ENCODE measurements at places on chromosomes 2 and 18.
A peak's percentile ranks its signal among the peaks of the same experiment; 100 is the strongest.

DNA sequence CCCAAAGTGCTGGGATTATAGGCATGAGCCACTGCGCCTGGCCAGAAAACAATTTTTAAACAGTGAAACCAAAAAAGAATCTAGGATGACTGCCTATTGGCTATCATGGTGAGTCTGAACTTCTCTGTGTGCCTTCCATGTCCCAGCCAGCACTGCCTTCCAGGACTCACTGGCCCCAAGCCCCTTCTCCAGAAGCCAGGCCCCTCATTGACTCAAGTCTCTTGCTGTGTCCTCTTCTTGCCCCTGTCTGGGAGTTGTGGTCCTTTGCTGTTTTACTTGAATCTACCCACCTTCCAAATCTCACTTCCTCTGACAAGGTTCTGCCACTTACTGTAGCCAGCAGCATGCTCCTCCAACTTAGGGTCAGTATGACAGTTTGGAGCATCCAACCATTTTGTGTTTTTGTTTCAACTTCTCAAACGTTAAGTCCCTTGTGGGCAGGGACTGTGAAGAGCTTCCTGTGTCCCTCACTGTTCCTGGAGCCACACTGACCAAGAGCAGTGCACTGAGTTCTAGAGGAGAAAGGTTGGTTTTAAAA is 41.7 kb downstream of the ST3GAL5 start:
- DNase-seq, result no peak

DNA sequence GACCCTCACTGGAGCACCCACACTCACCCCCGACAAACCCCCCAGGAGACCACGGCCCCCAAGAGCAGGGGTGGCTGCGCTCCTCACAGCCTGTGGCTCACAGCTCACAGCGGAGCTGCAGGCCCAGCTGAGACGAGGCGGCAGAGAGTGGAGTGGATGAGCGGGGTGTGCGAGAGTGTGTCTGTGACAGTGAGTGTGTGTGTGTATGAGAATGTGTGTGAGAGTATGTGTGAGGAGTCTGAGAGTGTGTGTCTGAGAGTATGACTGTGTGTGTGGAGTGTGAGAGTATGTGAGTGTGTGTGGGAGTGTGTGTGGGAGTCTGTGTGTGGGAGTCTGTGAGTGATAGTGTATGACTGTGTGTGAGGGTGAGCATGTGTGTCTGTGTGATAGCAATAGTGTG is 55.3 kb upstream of the ID2 start:
- DNase-seq, result no peak

DNA sequence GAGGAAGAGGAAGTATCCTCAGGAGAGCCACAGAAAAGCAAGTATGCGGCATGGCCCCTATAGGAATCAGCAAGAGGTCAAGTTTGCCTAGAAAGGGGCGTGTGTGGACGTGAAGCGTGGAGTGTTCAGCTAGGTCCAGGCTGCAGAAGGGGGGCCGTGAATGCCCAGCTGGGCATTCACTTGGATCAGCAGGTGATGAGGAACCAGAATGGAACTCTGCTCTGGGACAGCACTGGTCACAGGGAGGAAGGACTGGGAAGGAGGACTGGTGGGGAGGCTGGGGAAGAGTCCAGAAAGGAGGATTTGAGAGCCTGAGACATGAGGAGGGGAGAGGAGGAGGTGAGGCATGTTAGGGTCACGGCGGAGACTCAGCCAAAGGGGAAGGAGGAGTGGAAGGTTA is 19.8 kb downstream of the STAT1 start:
- no peak for DNase-seq

DNA sequence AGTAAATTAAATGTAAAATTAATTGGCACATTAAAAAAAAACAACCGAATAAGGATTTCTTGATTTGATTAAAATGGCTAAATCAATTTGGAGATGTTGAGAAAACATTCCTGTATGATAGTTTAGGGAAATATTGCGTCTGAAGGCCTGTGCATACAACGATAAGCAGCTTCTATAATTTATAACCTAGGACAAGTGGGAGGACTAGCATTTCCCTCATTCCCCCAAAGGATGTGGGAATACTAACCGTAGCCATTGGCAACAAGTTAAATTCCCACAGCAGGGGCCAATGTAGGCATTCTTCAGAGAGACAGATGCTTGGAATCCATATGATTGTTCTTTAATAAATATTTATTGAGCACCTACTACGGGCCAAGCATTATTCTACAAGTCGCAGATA is 134.5 kb downstream of the NYAP2 start:
- DNase-seq, result no peak

DNA sequence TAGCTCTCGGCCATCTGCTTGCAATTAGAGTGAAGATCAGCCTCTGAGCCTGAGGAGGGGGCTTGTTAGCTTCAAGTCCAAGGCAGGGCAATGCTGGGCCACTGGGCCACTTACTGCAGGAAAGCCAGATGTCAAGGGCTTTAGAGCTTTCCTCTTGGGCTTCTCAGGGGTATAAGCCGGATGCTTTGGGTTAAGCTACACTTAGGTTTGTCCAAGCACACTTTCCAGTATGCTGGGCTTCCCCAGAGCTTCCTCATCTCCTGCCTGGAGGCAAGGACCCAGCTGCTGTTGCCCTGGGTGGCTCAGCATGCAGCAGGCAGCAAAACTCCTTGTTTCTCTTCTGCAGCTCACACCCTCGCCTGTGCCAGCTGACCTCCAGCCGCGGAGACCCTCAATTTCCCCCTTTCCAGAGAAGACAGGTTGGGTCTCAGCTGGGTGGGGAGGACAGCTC is 29.0 kb upstream of the ATOH8 start:
- DNase-seq, result no peak

DNA sequence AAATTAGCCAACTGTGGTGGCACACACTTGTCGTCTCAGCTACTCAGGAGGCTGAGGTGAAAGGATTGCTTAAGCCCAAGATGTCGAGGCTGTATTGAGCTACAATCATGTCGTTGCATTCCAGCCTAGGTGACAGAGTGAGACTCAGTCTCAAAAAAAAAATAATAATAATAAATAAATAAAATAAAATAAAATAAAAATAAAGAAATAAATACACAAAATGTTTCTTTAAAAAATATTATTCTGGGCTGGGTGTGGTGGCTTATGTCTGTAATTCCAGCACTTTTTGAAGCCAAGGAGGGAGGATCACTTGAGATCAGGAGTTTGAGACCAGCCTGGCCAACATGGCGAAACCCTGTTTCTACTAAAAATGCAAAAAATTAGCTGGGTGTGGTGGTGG is 272.8 kb downstream of the AGPS start:
- DNase-seq, result no peak

DNA sequence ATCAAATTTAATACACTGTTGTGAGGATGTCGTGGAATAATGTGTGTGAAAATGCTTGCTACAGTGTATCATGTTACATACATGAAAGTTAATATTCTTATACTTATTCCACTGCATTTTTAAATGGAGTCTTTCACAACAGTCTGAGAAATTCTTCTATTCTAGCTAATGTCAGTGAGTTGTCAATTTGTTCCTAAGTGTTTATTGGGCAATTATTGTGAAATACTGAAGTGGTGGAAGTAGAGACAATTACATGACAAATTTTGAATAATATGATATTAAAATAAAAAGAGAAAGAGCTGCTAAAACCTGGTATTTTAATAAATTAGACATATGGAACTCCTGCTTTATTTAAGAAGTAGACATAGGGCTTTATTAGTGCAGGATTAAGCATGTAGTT is 176.1 kb downstream of the PTPRM start:
- no peak for DNase-seq

GRCh38 chr2:42047488-42048298 is at the start of gene PKDCC:
TSS of gene PKDCC (plus strand) at chr2:42048021. CDS start at chr2:42048200, 179 bp downstream.
- peak; percentile 7 for DNase-seq

DNA sequence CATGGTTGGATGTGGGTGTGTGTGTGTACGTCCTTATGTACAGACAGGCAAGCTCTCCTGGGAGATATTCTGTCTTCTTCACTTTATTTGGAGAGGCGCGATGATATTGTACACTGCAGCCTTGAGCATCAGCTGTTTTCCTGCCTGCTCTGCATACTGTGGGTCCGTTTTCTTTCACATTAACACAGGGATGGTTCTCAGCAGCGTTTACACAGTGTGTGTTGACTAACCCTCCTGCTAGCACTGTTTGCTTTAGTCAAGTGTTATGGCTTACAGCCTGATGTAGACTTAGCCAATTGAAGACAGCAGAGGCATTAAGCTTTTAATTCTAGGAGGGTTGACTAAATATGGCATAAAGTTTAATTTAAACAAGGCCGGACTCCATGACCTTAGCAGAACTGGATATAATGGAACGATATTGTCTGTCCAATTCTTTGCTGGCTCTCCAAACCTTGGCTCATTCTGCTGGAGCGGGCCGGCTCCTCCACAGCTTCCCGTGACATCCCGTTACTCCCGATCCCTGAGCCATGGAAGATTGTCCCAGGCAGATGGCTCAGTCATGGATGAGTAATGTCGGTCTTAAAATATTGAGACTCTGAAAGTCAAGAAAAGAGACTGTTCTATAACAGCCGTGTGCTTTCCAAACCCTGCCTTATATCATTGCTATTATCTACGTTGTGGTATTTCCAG is 134.7 kb downstream of the TPGS2 start:
- DNase-seq, result no peak

- peak; percentile 37 for DNase-seq
Measured at GRCh38 chr2:204015118-204015843, 78.7 kb downstream of the ICOS start.

GRCh38 chr2:176891857-176892256 is 320.7 kb upstream of the HNRNPA3 start:
- no peak for DNase-seq

GRCh38 chr18:79258447-79258846 is 137.3 kb upstream of the NFATC1 start:
- no peak for DNase-seq

DNA sequence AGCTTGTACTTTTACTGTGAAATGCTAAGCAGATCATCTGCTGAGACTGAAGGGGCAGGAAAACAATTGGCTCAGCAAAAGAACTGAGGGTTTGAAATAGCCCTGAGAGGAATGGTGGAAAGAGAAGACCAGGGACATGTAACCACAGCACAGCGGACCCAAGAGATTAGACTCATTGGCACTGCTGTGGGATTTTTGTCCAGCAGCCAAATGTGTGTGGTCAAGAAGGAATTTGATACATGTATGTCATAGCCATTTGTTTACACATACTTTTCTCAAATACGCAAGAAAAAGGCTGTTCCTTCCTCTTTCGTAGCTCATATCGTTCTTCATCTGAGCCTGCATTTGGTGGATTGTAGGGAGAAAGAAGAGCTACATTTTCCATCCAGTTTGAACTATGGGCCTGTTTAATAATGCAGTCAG is 73.8 kb downstream of the TRABD2A start:
- DNase-seq, result no peak

Data from T-helper 22 cell (primary cell).